ENCODE measurements at places on chromosomes 13 and 19.

GRCh38 chr19:30792561-30793505, 420.6 kb downstream of the ZNF536 start:
- no peak for DNase-seq

- no peak for DNase-seq
These were observed 21.5 kb downstream of the EBPL start for GRCh38 chr13:49669735-49670309.

GRCh38 chr13:113479179-113479578, 11.3 kb downstream of the DCUN1D2 start:
- no peak for DNase-seq

- no peak for DNase-seq
These were observed 41.5 kb downstream of the ZNF682 start for GRCh38 chr19:19997656-19998268.

DNA sequence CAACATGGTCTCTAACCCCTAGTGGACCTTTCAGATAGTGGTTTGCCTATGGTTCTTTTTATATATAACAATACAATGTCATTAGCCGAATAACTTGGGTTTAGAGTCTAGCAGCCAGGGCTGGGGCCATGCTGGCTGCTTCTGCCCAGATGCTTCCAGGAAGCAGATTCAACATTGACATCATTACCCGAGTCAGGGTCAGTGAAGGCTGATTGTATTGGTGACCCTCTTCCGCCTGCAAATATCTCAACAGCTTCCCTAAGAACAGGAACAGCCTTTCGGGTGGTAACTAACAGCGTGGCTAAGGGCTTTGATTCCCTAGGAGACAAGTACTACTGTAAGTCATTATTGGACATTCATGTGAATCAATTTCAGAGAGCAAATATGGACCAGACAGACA, 476.4 kb downstream of the UQCRFS1 start:
- DNase-seq: no peak

DNA sequence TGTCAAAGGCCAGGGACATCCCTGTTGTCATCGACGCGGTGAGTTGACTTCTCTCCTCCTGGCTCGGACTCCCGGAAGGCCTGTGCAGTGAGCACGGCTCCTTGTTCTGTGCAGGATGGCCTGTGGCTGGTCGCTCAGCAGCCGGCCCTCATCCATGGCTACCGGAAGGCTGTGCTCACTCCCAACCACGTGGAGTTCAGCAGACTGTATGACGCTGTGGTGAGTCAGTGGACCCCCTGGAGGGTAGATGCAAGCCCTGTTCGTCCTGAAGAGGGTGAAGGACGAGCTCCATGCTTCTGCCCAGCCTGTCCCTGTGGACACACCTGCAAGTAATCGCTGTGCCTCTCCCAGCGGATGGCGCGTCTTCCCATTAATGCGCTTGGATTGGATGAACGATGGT, 19.2 kb downstream of the NAXD start:
- no peak for DNase-seq

DNA sequence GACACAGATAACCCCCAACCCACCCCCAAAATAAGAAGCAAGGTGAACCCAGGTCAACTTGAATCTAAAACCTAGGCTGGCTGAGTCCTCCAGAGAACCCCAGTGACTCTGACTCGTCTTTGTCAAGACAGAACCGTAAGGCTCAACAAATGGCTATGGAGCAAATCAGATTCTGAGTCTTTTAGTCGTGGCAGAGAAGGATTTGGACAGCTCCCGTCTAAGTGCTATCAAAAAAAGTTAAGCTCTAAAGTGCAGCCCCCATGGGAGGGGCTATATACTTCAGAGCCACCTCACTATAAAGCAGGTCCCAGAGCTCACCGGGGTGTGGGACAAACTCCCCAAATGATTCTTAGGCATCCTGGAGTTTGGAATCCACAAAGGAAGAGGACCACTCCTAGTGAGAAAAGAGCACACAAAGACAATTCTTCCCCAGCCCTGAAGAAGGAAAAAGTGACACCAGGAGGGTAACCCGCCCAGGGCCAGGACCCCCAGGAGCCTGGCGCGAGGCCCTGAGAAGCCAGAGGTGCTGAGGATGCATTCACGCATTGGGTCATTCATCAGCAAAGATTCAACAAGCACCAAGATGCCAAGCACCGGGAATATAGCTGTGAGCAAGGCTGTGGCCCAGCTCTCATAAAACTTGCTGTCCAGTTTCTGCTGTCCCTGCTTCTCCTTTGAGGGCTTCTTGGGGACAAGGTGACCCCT, 25.4 kb upstream of the C13orf42 start:
- no peak for DNase-seq

DNA sequence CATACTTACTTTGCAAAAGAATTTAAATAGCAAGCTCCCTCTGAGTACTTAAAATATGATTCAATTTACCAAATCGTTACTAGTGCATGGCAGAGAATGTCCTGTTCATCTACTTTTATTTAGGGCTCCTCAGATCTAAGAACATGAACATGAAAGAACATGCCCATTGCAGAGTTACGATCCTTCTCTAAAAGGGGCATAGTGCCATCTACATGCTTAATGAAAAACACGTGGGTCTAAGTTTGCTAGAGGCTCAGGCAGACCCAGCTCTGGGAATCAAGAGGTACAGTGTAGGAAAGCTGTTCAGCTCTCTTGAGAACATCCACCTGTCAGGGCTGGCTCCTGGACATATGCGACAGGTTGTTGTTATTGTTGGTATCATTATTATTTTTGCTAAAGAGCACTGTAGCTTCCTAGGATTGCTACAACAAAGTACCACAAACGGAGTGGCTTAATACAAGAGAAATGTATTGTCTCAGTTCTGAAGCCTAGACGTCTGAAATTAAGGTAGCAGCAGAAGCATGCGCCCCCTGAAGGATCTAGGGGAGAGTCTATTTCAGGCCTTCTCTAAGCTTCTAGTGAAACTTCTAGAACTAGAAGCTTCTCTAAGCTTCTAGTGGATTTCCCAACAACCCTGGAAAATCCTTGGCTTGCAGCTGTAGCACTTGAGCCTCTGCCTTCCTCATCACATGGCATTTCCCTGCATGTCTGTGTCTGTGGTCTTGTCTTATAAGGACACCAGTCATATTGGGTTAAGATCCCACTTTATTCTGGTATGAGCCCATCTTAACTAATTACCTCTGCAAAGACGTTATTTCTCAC, 133.9 kb downstream of the DCT start:
- DNase-seq: no peak

DNA sequence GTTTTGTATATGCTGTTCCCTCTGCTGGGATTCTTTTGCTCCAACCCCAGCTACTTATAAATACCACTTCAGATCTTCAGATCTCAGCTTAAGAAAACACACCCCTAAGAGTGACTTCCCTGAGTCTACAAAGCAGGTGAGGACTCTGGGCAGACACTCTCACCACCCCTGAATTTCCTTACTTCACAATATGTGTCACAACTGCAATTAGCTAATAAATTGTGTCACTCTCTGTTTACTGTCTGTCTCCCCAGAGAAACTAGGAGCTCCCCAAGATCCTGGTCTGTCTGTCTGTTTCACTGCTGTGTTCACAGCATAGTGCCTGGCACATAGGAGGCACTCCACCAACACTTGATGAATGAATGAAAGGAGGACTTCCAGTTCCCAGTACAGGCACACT, 14.4 kb downstream of the CEBPA start:
- DNase-seq: no peak

- DNase-seq: no peak
These were observed 40.2 kb downstream of the KCNRG start for GRCh38 chr13:50055454-50055853.

- DNase-seq: no peak
These were observed 66.9 kb downstream of the CYSLTR2 start for GRCh38 chr13:48720621-48721020.

- DNase-seq: no peak
These were observed 600 bp upstream of the ZNF226 start for GRCh38 chr19:44164327-44164672.

DNA sequence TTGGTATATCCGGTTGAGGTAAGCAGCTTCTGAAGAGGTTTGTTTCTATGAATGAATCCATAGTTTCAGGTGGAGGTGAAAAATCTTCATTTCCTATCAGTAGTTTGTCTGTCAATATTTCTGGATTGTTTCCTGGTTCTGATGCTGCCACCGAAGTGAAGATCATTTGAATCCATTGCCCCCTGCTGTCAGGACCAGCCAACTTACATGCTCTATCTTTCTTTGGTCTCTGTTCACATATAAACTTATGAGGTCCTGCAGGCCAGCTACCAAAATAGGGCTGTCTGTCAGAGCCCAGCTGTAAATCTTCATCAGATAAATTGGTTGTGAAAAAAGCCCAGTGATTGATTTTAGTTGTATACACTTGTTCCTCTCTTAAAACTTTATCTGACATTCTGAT, 15.2 kb upstream of the N4BP2L1 start:
- no peak for DNase-seq

GRCh38 chr19:10283301-10284064, 3.3 kb upstream of the ICAM4 start:
- DNase-seq: no peak

Data from activated CD4-positive, CD25-positive, alpha-beta regulatory T cell (primary cell).